ENCODE measurements at places on chromosomes 7 and 10.

DNA sequence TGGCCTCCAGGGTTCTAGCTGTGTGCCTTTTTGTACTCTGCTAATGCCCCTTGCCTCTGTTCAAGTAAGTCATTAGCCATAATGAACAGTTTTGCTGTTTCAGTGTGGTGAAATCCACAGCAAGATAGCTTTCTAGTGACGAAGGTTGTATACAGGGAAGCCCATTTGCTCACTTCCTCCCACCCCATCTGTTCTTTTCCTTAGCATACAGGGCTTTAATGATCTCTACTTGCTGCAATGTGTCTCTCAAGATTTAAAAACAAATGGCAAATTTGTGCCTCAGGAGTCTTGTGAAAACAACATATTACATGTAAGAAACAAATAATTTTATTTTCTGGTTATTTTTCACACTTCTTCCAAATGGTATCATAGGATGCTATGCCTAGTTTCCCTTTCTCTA is 243.2 kb downstream of the CDK14 start:
- DNase-seq: no peak

- no peak for DNase-seq
These were observed 406.8 kb downstream of the TCERG1L start for GRCh38 chr10:130904676-130905075.

DNA sequence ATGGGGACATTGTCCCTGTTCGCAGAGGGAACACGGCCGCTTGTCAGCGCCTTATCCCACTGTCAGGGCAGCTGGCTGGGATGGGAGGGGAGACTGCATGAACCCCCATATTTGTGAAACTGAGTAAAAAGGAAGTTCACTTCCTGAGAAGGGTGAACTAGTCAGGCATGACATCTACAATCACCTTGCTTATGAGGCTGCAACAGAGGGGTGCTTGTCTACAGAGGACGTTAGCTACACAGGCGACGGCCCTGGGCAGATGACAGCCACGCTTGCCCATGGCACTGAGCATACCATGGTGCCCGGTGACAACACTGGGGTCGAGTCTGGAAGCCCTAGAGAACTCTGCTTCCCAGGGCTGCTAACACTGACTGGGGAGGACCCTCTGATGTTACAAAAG is 46.0 kb upstream of the KDM7A start:
- DNase-seq: no peak

- no peak for DNase-seq
These were observed 5.7 kb downstream of the PLCE1 start for GRCh38 chr10:93999401-93999851.

DNA sequence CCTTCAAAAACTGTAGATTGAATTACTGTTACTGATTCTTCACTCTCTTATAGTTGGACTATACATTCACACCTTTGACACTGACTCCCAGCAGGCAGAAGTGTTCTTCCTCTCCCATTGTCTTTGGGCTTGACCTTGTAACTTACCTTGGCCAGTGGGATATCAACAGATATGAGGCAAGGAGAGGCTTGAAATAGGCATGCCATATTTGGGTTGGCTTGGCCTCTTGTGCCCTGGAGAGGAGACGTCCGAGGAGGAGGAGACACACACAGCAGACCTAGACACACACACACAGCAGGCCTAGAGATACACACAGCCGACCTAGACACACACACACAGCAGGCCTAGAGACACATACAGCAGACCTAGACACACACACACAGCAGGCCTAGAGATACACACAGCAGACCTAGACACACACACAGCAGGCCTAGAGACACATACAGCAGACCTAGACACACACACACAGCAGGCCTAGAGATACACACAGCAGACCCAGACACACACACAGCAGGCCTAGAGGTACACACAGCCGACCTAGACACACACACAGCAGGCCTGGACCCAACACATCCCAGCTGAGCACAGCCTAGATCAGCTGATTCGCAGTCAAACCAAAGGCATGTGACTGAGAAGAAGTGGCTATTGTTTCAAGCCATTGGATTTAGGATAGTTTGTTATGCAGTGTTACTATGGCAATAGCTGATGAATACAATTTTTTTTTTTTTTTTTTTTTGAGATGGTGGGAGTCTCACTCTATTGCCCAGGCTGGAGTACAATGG is 12.5 kb upstream of the GNA12 start:
- no peak for DNase-seq

DNA sequence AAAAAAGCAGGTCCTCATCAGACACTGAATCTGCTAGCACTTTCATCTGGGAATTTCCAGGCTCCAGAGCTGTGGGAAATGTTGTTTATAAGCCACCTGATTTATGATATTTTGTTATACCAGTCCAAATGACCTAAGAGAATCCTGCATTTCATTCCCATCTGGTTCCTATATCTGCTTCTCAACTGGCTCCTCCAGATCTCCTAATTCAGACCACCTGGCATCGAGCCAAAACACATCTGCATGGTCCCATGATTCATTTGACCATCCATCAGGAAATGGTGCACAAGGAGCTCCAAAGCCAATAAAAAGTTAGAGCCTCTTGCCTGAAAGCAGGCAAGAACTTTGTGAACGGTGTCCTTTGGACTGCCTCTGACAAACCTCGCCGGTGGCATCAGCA is 108.9 kb downstream of the IPMK start:
- DNase-seq: no peak

GRCh38 chr10:11525503-11525902 is 85.9 kb downstream of the USP6NL start:
- no peak for DNase-seq

DNA sequence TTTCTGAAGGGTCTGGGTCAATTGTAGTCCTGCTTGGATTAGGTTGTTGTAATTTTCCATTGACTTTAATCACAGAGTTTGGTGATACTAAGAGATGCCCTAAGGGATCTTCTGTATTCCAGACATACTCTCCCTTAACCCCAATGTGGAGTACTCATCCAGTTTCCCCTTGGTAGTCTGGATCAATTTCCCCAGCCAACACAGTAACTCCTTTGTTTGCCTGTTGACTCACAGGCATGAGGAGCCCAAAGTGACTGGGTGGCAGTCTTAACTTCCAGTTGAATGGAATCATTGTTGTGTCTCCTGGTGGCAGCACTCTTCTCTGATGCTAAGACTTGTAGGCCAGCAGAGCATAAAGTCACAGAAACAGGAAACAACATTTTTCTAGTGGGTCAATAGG is 41.5 kb upstream of the PIK3CG start:
- DNase-seq: no peak

DNA sequence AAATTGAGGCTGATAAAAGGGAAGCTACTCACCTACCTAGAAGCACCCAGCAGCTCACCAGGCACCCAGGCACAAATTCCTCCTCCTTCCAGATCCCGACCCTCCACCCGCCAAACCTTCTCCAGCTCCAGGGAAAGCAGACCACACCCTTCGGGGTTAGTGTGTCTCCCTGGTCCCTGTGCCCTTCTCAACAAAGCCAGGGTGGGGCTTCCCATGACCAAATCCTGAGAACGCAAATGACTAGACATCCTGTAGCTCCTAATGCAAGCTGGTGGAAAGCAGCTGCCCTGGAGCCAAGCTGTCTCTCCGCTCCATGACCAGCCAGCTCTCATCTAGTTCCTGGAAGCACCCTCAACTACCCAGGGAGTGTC is 4.4 kb downstream of the TBX20 start:
- DNase-seq: no peak

GRCh38 chr7:8176370-8177081 is 85.4 kb downstream of the ICA1 start:
- peak; percentile 57 for DNase-seq

DNA sequence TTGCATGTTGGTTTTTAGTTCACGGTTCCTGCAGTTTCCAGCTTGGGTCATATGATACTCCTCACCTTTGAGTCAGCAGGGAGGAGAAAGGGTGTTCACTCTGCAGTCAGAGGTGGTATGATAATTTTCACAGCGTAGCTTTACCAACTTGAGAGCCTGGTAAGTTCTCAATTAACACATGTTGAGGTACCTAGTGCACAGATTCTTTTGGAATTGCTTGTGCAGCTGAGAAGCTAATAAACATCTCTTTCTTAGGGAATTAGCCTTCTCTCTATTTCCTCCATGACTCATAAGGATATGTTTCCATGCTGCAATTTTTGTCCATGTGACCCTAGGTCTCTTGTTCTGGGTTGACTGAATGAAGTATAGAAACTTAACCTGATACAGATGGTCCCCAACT is 166.6 kb downstream of the KIF20B start:
- DNase-seq: no peak

GRCh38 chr7:121755818-121756552 is 117.0 kb upstream of the PTPRZ1 start:
- DNase-seq: no peak

DNA sequence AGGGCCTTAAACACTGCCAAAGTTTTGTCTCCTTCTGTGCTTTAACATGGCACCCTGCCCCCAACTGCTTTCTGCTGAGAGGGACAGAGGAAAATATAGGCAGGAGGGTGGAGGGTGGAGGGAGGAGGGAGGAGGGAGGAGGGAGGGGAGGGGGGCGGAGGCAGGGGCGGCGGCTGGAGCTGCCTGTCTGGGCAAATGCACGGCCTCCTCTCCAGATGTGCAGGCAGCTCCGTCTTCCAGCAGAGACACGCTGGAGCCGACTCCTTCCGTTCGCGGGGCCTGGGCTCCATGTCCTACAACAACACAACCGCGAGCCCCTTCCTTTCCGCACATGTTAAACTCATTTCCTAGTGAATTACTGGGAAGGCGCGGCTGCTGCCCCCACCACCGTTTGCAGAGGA is 14.2 kb downstream of the EBF3 start:
- no peak for DNase-seq

DNA sequence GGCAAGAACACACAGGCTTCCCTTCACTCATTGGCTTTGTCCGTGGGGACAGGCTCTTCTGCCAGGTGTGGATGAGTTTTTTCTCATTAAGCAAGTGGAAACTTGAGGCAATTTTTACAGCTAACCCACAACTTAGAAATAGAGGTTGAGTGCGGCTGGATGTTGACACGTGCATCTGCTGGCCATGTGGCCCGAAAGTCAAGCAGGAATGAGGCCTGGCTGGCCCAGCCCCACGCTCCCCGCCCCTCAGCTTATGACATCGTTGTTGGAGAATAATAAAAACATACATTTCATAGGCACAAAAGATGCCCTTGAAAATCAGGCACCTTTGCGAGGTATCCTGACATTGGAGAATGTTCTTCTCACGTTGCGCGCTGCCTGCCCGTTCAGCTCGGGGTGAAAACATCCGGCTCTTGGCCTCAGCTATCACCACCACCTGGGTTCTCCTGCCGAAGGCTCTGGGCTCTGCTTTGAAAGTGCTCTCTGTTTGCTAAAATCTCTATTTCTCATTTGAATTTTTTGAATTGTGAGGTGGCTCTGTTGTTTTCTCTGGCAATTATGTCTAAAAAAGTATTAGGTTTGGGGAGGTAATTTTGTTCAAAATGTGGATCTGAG is 310.7 kb downstream of the WDR37 start:
- DNase-seq: no peak

DNA sequence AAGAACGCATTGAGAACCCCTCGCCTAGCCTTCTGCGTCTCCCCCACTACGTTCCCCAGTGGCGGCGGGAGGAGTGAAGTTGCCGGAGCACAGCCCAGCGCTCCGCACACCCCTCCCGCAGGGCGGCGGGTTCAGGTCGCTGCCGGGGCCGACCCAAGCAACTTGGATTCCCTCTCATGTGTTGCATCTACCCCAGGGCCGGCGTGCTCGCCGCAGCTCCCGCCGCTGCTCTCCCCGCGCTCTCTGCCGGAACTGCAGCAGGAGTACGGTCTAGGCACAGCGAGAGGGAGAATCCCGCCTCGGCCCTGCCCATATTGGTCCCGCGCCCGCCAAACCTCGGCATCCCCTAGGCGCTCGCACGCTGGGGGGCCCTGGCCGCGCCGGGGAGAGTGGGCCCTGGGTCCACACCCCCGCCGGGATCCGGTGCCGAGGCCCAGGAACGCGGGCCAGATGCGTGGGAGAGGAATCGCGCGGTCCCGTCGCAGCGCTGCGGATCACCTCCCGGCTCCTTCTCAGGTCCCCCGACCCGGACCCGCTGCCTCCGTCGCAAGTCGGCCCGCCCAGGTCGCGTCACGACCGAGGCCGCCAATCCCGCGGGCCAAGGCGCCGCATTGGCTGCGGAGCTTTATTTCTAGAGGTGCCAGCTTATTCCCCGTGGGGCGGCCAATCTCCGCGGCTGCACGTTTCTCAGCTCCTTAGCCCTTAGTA is 648 bp upstream of the TMEM243 start:
- DNase-seq: peak; percentile 86

DNA sequence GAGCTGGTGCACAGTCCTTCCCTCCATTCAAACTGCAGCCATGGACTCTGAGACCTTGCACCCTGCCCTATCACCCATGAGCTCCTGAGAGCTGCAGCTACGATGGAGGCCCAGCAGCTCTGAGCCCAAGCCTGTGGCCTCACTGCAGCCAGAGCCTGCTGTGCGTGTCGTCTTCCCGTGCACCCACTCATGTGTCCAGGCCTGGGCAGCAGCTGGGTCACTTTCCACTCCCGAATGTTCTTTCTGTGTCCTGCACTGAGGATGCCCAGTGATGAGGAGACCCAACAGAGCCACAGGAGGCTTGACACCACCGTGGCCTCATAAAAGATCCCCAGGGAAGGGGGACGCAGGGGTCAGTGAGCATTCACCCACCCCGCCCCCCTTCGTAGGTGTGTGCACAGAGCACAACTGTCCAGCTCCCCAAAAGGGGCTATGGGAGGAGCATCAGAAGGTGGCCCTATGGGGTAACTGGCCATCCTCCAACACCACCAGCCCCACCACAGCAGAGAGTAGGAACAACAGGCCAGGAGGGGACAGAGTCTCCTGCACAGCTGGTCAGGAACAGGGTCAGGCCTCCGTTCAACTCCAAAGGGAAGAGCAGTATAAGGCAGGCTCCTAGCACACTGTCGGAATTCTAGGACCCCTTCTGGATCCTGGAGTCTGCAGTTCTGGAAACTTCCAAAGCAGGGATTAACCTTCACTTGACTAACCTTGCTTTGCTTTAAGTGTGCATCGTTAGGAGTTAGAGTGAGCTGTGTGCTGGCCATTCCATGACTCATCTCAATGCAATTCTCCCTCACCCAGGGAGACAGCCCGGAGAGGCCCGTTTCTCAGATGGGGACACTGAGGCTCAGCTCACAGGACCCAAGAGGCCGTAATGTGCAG is 52.6 kb downstream of the RASGEF1A start:
- no peak for DNase-seq

- no peak for DNase-seq
These were observed 227.2 kb upstream of the KIAA1217 start for GRCh38 chr10:23981520-23982309.

DNA sequence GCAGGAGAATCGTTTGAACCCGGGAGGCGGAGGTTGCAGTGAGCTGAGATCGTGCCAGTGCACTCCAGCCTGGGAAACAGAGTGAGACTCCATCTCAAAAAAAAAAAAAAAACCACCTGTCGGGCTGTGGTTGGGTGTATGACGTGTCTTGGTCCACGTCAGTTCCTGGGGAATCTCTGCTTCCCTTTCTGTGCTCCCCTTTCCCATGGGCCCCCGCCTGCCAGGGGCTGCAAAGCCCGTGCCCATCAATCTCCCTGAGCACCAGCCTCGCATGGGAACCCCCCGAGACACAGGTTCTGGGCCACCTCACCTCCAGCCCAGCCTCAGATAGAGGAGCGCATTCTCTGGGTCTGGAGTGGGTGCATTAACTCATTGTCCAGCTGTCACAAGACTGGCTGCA is 2.3 kb upstream of the SH2B2 start:
- DNase-seq: no peak

GRCh38 chr10:96345222-96345621 is 13.6 kb downstream of the OPALIN start:
- DNase-seq: no peak
